ENCODE measurements at places on chromosomes 13 and 19.

DNA sequence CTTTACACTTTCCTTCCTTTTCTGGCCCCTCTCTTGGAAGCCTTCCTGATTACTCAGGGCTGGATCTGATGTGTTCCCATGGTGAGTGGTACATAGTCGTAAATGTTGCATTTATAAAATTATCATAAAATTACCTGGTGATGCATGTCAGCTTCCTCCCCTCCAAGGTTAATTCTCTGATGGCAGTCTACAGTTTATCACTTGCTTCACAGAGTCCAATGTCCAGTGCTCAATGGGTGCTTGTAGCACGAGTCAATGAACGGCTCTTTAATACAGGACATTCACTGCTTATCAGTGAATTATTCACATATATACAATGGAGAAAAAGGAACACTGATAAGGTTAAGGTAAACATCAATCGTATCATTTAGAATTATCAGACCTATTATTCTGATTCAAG lies 27.0 kb upstream of the OXGR1 start:
- no peak for DNase-seq

- DNase-seq: no peak
Measured at GRCh38 chr13:50990065-50990817, 80.7 kb downstream of the RNASEH2B start.

- no peak for DNase-seq
Measured at GRCh38 chr19:29683009-29683408, 17.7 kb downstream of the PLEKHF1 start.

DNA sequence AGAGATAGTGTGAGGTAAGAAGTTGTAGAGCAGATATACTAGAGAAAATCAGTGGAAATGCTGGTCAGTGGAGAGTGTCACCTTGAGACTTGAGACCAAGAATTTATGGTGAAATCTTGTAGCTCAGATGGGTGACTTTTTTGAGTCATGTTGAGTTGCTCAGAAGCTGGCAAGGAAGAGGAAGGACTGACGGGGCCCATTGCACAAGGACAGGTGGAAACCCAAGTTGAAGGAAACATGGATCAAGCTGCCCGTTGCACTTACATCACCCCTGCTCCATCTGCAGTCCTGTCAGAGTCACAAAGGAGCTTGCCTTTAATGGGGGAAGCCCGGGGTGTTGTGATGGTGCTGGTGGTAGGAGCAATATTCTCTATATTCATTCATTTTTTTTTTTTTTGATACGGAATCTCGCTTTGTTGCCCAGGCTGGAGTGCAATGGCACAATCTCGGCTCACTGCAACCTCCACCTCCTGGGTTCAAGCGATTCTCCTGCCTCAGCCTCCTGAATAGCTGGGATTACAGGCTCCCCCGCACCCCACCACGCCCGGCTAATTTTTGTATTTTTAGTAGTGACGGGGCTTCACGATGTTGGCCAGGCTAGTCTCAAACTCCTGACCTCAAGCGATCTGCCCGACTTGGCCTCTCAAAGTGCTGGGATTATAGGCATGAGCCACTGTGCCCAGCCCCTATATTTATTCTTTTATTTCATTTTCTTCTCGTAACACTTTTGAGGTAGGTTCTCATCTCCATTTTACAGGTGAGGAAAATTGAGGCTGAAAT lies 27.4 kb downstream of the UBAC2 start:
- DNase-seq: no peak

GRCh38 chr19:17557466-17557865 lies 2.0 kb downstream of the COLGALT1 start:
- no peak for DNase-seq

DNA sequence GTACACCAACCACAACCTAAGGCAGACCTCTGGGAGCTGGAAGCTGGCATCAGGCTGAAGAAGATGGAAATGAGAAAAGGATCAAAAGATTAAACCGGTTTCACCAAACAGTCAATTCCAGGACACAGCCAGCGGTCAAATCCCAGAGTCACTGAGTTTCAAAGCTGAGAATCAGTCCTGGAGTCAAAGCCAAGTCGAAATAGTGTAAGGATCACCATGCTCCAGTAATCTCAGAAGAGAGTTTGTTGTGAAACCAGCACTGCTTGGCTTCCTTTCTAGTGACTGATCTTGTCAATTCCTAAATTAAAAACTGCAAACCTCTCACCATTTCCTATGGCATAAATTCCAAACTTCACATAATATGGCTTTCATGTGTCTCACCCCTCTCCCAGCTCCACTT lies 198.8 kb downstream of the GPC6 start:
- DNase-seq: no peak

DNA sequence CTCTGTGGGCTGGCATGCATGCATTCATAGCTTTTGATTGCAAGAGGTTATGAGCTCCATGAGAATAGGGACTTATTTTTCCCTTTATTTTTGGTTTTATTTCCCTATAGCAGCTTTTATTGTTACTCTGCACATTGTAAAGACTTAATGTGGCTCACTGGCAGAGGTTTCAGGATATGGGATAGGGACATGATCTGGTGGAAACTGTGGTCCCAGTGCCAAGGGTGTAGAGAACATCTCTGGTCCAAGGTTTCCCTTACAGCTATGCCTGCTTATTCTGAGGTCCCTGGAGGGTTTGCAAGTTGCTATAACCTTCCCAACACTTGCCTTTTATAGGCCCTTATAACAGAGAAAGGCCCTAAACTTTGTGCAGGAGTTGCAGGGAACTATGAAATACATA lies 33.6 kb downstream of the LMO7 start:
- DNase-seq: no peak

DNA sequence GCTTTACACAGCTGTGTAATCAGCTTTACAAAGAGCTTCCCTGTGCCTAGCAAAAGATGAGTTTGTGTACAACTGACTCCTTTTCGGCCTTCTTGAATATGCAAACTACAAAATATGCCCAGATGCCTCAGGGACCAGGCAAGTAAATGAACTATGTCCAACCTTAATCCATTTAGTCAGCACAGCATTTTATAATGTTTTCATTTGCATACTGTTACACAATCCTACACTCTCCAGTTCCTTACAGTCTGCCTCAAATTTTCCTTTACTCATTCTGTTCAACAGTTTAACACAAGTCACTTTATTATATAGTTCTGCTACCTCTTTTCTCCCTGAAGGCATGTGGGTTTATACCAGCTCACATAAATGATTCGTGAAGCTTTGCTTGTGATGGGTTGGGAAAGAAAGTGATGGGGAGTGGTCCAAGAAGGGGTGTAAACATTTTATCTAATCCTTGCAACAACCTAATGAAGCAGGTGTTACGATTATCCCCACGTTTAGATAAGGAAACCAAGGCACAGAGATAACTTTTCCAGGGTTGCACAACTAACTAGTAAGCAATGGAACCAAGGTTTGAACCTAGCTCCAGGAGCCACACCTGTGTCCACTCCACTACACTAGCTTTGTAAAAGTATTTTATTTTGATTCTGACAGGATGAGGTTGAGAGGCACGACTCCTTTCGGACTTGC lies 3.3 kb upstream of the USP12 start:
- DNase-seq: no peak

GRCh38 chr19:21474671-21475181 lies 30.7 kb upstream of the ZNF429 start:
- peak; percentile 79 for DNase-seq

- DNase-seq: no peak
Measured at GRCh38 chr13:98214707-98215106, 37.6 kb upstream of the RNF113B start.

DNA sequence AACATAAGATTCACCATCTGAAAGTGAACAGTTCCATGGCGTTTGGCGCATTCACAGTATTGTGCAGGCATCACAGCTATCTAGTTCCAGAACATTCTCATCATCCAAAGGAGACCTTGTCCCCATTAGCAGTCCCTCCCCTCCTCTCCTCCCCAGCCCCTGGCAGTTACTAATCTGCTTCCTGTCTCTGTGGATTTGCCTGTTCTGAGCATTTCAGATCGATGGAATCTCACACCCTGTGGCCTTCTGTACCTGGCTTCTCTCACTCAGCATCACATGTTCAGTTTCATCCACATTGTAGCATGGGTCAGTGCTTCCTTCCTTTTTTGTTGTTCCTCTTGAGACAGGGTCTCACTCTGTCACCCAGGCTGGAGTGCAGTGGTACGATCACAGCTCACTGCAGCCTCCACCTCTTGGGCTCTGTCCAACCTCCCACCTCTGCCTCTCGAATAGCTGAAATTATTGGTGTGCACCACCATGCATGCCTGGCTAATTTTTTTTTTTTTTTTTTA lies 34.6 kb downstream of the CRTC1 start:
- no peak for DNase-seq

DNA sequence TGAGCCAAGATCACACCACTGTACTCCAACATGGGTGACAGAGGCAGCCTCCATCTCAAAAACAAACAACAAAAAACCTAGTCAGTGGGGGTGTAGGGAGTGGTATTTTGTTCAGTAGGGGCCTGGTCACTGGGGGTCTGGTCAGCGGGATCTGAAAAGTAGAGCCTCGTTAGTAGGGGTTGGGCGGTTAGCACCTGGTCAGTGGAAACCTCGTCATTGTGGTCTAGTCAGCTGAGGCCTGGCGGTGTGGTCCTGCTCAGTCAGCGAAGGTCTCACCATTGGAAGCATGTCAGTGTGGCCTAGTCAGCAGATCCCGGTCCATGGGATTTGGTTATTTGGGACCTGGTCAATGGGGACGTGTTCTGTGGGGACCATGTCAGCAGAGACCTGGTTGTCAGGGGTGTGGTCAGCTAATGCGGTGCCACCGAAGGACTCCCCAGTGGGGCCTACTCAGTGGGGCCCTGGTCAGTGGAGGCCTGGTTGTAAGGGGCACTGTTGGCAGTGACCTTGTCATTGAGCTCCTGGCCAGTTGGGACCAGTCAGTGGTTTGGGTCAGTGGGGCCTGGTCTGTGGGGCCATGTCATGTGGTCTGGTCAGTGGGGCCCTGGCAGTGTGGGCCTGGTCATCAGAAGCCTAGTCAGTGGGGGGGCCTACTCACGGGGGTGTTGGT lies 63.0 kb upstream of the TPM4 start:
- DNase-seq: no peak

DNA sequence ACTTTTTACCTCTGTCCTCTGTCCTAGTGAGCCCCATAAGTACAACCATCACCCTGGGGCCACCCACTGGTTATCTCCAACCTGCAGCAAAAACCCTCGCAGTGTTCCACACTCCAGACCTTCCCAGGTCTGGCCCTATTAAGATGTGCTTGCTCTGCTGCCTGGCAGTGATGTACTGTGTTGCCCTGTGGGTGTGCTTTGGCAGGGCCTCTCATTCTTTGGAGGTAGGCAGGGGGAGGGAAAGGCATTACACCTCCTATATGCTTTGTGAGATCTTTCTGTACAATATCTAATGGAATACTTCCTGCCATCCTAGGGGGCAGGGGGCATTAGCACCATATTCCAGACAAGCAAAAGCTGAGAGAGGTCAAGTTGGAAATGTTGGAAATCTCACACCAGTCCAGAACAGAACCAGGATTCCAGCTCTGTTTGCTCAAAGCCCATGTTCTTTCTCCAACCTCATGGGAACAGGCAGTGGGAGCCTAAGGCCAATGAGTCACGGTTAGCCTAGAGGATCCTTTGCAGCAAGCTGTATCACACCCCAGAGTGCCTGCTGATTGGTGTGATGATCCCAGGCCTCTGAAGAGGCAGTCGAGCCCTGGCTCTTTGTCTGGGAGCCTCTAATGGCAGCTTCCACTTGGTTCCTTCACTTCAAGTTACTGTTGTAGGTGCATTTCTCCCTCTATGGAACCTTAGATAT lies 59.7 kb upstream of the UBL3 start:
- DNase-seq: no peak

- no peak for DNase-seq
Measured at GRCh38 chr19:49997709-49998108, 27.5 kb downstream of the VRK3 start.

Data from CD8-positive, alpha-beta T cell (primary cell).